ENCODE measurements at places on chromosomes 11 and 22.

- DNase-seq = no peak
These were observed 25.8 kb downstream of the USP35 start for GRCh38 chr11:78214331-78215194.

GRCh38 chr11:64763526-64764039 is 3.8 kb upstream of the PYGM start:
- no peak for DNase-seq

GRCh38 chr11:115678942-115679341 is 174.7 kb upstream of the CADM1 start:
- DNase-seq = no peak

GRCh38 chr11:118996926-118997626 is 862 bp upstream of the CENATAC start:
- DNase-seq = no peak

DNA sequence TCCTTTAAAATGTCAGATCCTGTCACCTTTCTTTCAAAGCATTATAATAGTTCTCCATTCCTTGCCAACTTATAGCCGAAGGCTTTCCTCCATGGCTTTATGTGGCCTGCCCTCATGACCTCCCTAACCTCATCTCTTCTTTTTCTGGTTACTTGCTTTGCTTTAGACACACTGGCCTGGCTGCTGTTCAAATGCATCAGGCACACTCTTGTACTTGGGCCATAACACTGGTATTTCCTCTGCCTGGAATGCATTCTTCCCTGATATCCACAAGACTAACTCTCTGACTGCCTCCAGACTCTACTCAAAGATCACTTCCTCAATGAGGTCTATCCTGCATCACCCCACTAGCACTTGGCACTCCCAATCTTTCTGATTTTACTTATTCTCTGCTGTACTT is 710.3 kb downstream of the KCNA4 start:
- no peak for DNase-seq

GRCh38 chr11:7484645-7485044 is 661 bp upstream of the OLFML1 start:
- DNase-seq = no peak

DNA sequence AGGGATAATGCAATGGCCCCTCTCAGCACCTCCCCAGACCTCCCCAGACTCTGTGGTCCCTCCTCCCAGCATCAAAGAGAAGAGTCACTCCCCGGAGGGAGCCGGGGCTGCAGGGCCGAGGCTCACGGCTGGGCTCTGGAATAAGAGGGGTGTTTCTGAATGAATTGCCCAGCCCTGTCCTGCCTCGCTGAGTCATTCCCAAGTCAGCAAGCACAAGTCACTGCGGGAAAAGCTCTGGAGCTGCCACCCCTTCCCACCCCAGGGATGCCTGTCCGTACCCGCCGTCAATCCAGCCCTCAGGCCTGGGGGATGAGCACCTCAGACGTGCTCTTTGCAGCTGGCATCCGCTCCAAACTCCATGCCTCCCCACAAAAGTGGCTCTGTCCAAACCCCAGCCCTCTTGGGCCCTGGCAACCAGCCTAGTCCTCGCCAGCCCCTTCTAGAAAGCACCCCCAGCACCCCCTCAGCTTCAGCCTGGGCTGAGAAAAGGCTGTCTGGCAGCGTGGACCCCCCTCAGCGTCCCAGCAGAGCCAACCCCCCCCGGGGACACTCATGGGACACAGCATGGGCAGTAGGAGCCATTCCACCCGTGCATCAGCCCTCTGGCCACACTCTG is 22.7 kb downstream of the CELSR1 start:
- no peak for DNase-seq

DNA sequence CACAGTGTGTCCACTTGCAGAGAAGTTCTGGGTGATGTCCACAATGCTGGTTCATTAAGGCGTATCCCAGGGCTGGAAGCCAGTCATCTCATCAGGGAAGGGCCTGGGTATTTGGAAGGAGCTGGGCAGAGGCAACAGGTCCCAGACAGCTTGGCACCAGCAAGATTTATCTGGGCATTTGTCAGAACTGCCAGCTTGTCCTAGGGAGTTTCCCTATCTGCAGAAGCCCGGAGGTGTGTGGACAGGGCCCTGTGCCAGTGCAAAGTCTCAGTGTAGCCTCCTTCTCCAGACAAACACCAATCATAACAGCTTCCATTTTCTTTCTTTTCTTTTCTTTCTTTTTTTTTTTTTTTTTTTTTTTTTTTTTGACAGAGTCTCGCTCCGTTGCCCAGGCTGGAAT is 125.3 kb upstream of the TIMP3 start:
- no peak for DNase-seq

DNA sequence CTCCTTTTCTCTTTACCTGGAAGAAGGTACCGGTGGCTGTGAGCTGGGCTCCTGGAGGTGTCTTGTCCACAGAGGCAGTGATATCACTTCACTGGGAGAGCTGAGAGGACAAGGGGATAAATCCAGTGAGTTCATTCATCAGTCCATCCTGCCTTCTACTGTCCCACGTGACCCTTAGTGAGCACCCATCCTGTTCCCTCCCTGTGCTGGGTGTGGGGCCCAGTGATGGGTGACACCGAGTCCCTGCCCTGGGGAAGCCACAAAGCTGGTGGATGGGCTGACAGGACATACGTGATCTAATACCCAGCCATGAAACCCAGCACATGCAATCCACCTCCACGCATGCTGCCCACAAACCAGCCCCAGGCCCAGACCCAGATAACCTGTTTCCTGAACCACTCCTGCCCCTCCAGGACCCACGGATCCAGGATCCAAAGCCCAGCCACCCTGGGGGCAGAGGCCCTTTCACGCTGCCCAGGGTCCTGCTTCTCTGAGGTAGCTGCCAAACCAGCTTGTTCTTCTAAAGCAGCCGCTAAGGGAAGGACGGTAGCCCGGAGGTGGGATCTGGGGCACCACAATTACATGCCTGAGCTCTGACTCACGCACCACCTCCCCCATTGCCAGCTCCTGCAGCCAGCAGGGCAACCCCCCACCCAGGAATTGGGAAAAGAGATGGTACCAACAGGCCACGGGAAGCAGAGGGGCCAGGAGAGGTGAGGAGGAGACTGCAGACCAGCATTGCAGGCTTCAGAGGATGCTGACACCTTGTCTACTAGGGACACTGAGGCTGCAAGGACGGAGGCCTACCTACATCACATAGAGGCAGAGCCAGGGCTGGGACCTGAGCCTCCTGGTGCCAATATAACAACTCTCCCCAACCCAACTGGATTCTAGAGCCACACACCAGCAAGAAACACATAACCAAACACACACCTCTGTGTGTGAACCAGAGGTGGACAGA is 35.2 kb downstream of the GDPD5 start:
- no peak for DNase-seq

- DNase-seq = no peak
These were observed 16.5 kb upstream of the DGKZ start for GRCh38 chr11:46330563-46331281.

All from GM12892 (cell line).